ENCODE measurements at places on chromosomes 2 and 18.

DNA sequence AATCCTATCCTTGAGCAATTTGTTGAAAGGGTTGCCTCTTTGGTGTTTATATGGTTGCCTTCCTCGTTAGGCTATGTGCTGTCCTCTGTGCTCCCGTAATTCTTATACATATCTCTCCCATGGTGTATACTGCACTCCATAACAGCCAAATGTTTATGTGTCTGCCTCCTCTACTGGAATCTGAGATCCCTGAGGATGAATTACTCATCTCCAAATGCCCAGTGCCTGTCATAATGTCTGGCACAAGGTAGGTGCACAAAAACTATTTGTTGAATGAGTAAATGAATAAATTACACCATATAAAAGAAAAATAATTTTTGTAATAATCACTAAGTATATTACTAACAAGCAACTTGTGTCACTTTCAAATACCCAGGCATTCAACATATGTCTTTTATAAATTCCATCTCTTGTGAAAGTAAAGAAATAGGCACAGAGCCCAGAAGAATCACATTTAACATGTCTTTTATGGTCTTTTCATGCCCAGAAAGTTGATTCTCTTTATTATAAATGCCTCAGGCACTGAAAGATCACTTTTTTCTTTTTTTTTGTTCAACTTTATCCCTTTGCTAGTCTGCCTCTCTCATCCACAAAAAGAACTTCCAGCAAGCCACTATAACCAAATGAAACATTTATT lies 164.9 kb downstream of the CCDC148 start:
- DNase-seq = no peak

DNA sequence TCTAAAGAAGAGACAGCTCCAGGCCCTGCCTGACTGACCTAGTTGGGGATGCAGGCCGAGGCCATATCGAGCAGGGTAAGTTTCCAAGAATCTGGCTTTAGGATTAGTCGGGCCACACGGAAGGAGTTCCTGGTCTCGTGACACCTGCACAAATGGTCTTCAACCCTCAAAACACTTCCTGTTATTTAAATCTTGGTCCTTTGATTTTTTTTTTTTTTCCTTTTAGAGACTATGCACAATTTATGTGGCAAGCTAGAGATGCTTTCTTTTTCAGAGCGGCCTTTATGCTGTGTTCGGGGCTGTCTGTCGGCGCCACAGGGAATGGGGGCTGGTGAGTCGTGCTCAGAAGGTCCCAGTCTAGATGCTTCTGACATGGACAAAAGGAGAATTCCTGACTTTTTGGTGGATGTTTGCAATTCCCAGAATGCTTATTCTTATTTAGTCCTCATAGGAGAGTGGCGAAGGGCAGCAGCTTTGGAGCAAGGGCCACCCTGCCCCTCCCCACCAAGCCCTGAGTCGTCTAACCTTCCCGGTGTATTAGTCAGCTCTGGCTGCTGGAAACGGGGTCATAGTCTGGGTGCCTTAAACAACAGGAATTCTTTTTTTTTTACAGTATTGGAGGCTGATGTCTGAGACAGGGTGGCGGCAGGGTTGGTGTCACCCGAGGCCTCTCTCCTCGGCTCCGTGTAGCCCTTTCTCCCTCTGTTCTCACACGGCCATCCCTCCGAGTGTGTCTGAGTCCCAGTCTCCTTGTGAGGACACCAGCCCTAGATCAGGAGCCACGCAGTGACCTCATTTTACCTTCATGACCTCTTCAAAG lies 27.4 kb downstream of the HPCAL1 start:
- no peak for DNase-seq

- DNase-seq = peak; percentile 61
Observed at GRCh38 chr2:17539611-17540092, 844 bp upstream of the VSNL1 start.

- DNase-seq = no peak
Observed at GRCh38 chr2:30931841-30932407, 124.7 kb upstream of the CAPN13 start.

DNA sequence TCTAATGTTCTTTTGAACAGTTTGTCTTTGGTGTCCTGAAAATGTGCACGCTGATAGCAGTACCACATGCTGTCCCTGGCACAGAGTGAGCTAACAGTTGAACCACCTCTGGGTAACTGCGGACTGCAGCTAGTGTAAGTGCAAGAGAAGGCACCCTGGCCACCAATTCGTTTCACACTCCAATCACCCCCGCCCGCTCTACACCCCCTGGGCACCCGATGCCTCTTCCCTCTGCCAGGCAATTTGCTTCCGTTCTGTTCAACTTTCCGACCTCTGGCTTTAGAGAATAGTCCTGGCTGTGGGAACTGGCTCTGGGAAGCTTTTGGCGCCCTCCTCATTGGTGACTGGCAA lies 1.4 kb downstream of the DOCK10 start:
- no peak for DNase-seq

- DNase-seq = no peak
Observed at GRCh38 chr2:30981510-30981909, 156.7 kb downstream of the GALNT14 start.

DNA sequence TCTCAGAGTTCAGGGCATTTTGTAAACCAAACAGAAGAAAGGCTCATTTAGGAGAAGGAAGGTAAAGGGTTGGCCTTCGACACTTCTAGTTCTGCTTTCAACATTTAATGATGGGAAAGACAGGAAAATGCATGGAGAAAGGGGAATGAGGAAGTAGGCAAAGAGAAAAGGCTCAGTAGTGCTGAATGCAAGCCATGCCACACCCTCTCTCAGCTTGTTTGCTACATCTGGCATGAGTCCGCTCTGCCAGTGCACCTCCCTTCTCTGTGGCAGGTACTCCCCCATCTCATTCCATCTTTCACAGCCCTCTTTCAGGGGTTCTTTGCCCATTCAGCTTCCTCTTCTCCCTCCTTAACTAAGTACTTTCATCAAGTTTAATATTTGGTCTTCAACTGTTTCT lies 120.9 kb upstream of the ITGB6 start:
- DNase-seq = no peak

DNA sequence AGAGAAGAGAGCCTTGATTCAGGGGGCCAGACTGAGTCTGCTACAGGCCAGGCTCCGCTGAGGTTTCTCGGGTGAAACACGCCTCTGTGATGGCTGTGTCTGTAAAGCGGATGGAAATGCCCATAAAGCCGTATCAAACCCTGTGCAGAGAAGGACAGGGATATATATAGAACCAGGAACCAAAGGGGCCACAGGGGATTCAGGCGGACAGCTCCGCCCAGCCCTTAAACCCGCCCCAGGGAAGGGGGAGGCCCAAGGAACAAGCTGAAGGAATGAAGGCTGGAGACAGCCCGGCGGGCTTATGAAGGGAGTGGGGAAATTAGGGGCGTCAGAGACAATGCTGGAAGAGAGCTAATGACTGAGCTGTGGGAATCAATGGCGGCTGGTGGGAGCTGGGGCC lies 42.1 kb downstream of the NHEJ1 start:
- no peak for DNase-seq

GRCh38 chr2:96251721-96252292 lies 14.0 kb downstream of the TMEM127 start:
- no peak for DNase-seq
